ENCODE measurements at places on chromosomes 3 and 15. TPM values are rescaled to one million over a fixed set of nuclear protein-coding genes. Genes with fewer than 3 reads are reported as not detected.

GRCh38 chr15:64017082-64017588 is 29.1 kb downstream of the DAPK2 start:
- no peak for DNase-seq

DNA sequence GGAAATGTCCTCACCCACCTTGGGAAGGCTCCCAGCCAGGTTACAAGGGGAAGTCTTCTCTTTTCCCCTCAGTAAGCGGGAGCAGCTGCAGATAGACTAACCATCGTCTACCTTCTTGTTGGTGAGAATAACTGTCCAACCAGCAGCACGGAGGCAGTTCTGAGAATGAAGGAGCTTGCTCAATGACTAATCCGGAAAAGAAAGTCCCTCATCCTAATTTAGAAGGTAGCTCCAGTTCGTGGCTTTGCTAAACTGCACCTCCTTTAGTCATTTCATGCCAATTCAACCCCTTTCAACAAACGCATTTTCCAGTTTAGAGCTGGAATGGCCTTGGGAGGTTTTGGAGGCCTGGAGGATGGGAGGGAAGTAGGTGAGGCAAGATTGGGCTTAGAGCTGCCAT is 527.4 kb upstream of the PROK2 start:
- DNase-seq, result no peak

GRCh38 chr3:13285007-13285567 is 135.0 kb downstream of the NUP210 start:
- DNase-seq, result no peak

The CCRL2 gene
- 1.2 TPM for polyA plus RNA-seq

- no peak for DNase-seq
Measured at GRCh38 chr3:6860149-6860953, 564 bp upstream of the GRM7 start.

The C3orf49 gene
- 1.00 TPM for polyA plus RNA-seq

- DNase-seq, result no peak
Measured at GRCh38 chr3:31157893-31158620, 263.6 kb upstream of the GADL1 start.

- DNase-seq, result no peak
Measured at GRCh38 chr3:54819946-54820345, 107.9 kb downstream of the LRTM1 start.

Data from left kidney (tissue), 8 donors.